ENCODE measurements at places on chromosomes 2 and 18. TPM values are rescaled to one million over a fixed set of nuclear protein-coding genes. Genes with fewer than 3 reads are reported as not detected.
A peak's percentile ranks its signal among the peaks of the same experiment; 100 is the strongest.

- H3K27ac ChIP-seq = no peak overlapping the region
- H3K4me1 ChIP-seq = no peaks in the 10 kb centered on the region
- no peaks in the 10 kb centered on the region for H3K36me3 ChIP-seq
Measured at GRCh38 chr2:15799432-15799827, 140.9 kb upstream of the MYCN start.

- no peak overlapping the region for H3K27ac ChIP-seq
- H3K36me3 ChIP-seq = no peaks in the 10 kb centered on the region
- H3K27me3 ChIP-seq = peaks cover 62% of the 10 kb centered on the region
- peaks cover 7% of the 10 kb centered on the region for H3K4me1 ChIP-seq
- DNase-seq = peak; percentile 88
Measured at GRCh38 chr2:219530048-219530963, 13.3 kb downstream of the CHPF start.

- H3K36me3 ChIP-seq = no peaks in the 10 kb centered on the region
- H3K27ac ChIP-seq = no peak overlapping the region
- H3K27me3 ChIP-seq = peaks cover 37% of the 10 kb centered on the region
- no peak for DNase-seq
- no peak overlapping the region for H3K4me3 ChIP-seq
- H3K4me1 ChIP-seq = peaks cover 8% of the 10 kb centered on the region
Measured at GRCh38 chr2:100285691-100286090, 36.6 kb downstream of the LONRF2 start.

GRCh38 chr2:197994751-197995150 is 190.4 kb downstream of the PLCL1 start:
- peaks cover 4% of the 10 kb centered on the region for H3K36me3 ChIP-seq
- DNase-seq = no peak
- H3K27ac ChIP-seq = no peak overlapping the region
- H3K4me3 ChIP-seq = no peak overlapping the region

- H3K36me3 ChIP-seq = no peaks in the 10 kb centered on the region
- no peak overlapping the region for H3K27ac ChIP-seq
- H3K4me3 ChIP-seq = no peak overlapping the region
Measured at GRCh38 chr2:181978351-181979150, 7.1 kb upstream of the PPP1R1C start.

DNA sequence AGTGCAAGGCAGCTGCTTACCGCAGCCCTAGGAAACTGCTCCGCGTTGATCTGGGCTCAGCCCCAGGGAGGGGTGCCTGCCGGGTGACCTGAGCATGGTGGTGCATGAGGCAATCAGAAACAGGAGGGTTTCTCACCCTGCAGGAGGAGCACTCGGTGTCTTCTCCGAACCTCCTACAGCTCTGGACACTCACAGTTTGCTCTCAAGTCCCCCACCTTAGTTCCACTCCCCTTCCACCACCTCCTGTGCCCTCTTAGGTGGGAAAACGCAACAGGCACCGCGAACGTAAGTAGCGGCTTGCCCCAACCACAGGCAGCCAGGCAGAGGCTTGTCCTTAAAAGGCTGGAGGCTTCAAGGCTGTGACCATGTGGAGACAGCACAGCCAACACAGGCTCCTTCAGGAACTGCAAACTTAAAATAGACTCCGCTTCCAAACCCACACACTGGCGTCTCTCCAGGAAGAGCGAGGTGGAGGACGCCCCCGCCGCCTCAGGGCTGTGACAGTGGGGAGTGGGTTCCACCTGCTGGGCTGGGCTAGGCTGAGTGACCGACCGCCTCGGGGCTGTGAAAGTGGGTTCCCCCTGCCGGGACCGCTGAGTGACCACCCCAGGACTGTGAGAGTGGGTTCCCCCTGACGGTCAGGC is 71.6 kb downstream of the NDUFA10 start:
- DNase-seq = no peak
- no peak overlapping the region for H3K4me3 ChIP-seq
- H3K27ac ChIP-seq = no peak overlapping the region
- peaks cover 3% of the 10 kb centered on the region for H3K36me3 ChIP-seq

DNA sequence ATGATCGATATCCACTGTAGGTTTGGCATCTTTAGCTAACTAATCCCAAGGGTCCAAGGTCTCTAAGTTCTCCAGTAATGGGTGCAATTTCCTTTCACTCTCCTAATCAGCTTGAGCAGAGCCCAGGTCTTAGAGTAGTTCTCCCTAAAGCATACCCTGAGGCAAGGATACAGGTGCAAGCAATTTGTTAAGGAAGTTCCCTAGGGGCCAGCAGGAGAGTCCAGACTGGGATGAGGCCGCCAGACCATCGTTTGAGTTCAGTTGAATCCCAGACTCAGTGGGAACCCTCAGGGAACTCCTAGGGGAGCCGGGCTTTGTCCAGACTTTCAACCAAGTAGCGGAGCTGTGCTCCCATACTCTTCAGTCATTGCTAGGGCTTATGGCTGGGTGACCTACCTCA is 835.4 kb upstream of the CDH2 start:
- no peak overlapping the region for H3K4me3 ChIP-seq
- DNase-seq = no peak
- no peaks in the 10 kb centered on the region for H3K27me3 ChIP-seq
- H3K27ac ChIP-seq = no peak overlapping the region

GRCh38 chr2:100589527-100589926 is 26.7 kb downstream of the PDCL3 start:
- H3K27me3 ChIP-seq = no peaks in the 10 kb centered on the region
- DNase-seq = no peak
- peaks cover 58% of the 10 kb centered on the region for H3K4me1 ChIP-seq
- no peak overlapping the region for H3K27ac ChIP-seq
- no peaks in the 10 kb centered on the region for H3K36me3 ChIP-seq

The LIPG gene
- 0.12 TPM for total RNA-seq

GRCh38 chr18:13909141-13909940 is 6.0 kb downstream of the MC2R start:
- no peaks in the 10 kb centered on the region for H3K36me3 ChIP-seq
- no peaks in the 10 kb centered on the region for H3K4me1 ChIP-seq
- no peak for DNase-seq
- H3K27ac ChIP-seq = no peak overlapping the region

GRCh38 chr2:96878796-96879544 is 9.1 kb upstream of the SEMA4C start:
- no peak overlapping the region for H3K27ac ChIP-seq
- peaks cover 15% of the 10 kb centered on the region for H3K4me1 ChIP-seq
- DNase-seq = no peak

DNA sequence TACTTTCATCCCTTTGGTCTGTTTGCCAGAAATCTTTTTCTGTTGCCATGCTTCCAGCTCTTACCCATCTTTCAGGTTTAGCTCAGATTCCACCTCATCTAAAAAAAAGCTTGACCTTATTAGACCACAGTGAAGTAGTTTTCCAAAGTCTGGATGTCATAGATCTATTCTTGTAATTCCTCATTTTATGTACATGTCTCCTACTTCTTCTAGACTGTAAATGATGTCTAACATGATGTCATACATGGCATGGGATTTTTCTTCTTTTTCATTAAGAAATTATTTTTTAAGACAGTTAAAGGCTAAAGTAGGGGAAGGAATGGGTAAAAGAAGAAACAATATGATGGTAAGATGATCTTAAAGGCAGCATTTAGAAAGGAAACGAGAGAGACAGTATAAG is 11.3 kb downstream of the GLS start:
- peak overlapping the region; percentile 69 for H3K27ac ChIP-seq
- no peak for DNase-seq
- H3K36me3 ChIP-seq = peaks cover 6% of the 10 kb centered on the region
- H3K4me1 ChIP-seq = peaks cover 64% of the 10 kb centered on the region

GRCh38 chr18:55136864-55137263 is 177.6 kb upstream of the CCDC68 start:
- no peak for DNase-seq
- no peak overlapping the region for H3K4me3 ChIP-seq
- H3K4me1 ChIP-seq = no peaks in the 10 kb centered on the region
- H3K27me3 ChIP-seq = no peaks in the 10 kb centered on the region

The COLEC11 gene
- 0.41 TPM for total RNA-seq

- no peaks in the 10 kb centered on the region for H3K4me1 ChIP-seq
- no peaks in the 10 kb centered on the region for H3K36me3 ChIP-seq
- no peak overlapping the region for H3K27ac ChIP-seq
Measured at GRCh38 chr2:105447476-105447875, 48.6 kb upstream of the FHL2 start.

The GPR45 gene
- total RNA-seq = not detected

- no peaks in the 10 kb centered on the region for H3K36me3 ChIP-seq
- H3K4me3 ChIP-seq = no peak overlapping the region
- no peak for DNase-seq
- peak overlapping the region; percentile 87 for H3K27ac ChIP-seq
Measured at GRCh38 chr2:96315005-96315399, 9.7 kb upstream of the SNRNP200 start.

DNA sequence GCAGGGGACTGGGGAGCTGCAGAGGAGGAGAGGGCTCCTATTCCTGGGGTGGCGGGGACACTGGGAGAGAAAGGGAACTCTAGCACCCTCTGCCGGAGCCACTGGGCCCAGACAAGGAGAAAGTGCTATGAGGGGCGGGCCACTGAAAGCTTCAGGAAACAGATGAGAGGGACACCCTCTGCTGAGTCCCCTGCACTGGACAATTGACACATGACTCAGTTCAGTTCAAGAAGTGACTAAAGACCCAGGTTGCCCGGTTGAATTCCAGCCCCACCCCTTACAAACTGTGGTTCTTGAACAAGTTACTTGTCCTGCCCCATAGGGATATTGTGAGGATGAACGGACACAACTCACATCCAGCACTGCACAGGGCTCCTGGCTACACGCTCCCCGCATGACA is 5.0 kb downstream of the RUFY4 start:
- H3K4me1 ChIP-seq = no peaks in the 10 kb centered on the region
- no peak overlapping the region for H3K4me3 ChIP-seq
- no peaks in the 10 kb centered on the region for H3K27me3 ChIP-seq
- H3K27ac ChIP-seq = no peak overlapping the region
- DNase-seq = peak; percentile 32

The PTPRM gene
- total RNA-seq = 21.3 TPM

DNA sequence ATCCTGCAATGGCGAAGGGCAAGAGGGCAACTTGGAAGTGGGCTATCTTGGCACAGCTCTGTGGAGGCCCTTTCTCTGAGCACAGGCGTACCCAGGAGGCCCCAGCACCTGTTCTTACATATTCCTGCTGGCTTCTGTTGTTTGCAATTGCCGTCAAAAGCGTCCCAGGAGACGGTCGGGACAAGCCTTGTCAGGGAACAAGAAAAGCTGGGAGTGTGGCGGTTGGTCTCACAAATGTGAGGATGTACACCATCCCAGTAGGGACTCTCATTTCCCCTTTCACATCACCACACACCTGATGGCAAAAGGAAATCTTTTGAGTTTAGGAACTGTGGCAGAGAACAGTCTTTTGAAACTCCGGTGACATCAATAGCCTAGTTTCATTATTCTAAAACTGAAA is 94.7 kb upstream of the EFEMP1 start:
- H3K27me3 ChIP-seq = no peaks in the 10 kb centered on the region
- H3K36me3 ChIP-seq = no peaks in the 10 kb centered on the region
- no peaks in the 10 kb centered on the region for H3K4me1 ChIP-seq
- no peak overlapping the region for H3K4me3 ChIP-seq
- no peak overlapping the region for H3K27ac ChIP-seq
- DNase-seq = no peak

- no peaks in the 10 kb centered on the region for H3K36me3 ChIP-seq
- no peaks in the 10 kb centered on the region for H3K4me1 ChIP-seq
- peaks cover 5% of the 10 kb centered on the region for H3K27me3 ChIP-seq
- DNase-seq = no peak
- no peak overlapping the region for H3K4me3 ChIP-seq
Measured at GRCh38 chr2:173692068-173692467, 273.1 kb downstream of the SP3 start.
